ENCODE measurements at places on chromosomes 6 and 20.

GRCh38 chr20:15843777-15844176 is 729.5 kb downstream of the KIF16B start:
- DNase-seq, result no peak

DNA sequence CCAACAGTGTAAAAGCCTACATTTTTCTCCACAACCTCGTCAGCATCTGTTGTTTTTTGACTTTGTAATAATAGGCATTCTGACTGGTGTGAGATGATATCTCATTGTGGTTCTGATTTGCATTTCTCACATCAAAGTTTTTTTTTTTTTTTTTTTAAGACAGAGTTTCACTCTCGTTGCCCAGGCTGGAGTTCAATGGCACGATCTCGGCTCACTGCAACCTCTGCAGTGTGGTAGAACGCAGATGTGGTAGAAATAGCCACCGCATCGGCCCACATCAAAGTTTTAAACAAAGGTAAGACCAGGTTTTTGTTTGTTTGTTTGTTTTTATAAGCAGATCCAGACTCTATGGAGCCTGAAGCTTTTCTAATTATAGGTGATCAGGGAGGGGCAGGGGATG is 12.7 kb upstream of the PPP1R3G start:
- no peak for DNase-seq

DNA sequence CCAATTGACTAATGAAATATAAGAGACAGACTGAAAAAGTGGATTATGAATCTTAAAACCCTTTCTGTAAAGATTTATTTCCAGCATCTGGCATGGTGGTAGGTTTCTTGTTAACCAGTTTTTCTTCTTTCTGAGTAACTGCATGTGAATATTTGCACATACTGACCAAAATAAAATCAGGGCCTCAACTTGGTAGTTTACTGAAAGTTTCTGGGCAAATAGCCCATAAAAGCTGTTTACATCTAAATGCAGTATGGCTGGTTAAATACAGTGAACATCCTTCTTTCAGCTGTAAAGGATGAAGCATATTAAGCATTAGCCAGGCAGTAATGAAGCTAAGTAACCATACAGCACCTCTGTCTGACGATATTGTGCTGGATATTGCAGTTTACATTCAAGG is 83.6 kb upstream of the EYS start:
- DNase-seq, result no peak

DNA sequence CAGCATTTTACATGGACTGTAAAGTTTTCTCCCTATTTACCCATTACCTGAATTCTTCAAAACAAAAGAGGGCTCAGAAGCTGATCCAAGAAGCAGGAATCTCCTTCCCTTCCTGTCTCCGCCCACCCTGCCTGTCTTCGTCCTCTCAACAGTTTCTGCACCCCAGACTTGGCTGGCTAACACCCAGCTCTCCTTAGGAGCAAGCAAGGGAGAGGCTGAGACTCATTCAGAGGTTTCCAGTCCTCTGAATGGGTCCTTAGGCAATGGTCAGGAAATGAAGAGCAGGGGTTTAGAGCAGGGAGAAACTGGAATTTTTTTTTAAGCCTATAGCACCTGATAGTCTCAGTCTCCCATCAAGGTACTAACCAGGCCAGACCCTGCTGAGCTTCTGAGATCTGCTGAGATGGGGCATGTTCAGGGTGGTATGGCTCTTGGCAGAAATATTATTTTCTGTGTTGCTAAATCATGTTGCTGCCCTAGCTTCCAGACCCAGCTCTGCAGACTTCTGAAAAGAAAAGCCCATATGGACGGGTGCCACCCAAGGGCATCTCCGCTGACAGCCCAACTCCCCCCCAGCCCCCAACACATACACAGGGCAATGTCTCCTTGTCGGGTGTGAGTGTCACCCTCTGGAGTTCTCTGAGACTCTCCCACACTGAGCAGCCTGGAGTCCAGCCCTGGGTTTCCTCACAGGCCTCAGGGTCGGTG is 74.6 kb upstream of the CD93 start:
- no peak for DNase-seq

GRCh38 chr6:119676230-119676629 is 326.7 kb upstream of the MAN1A1 start:
- DNase-seq, result no peak

DNA sequence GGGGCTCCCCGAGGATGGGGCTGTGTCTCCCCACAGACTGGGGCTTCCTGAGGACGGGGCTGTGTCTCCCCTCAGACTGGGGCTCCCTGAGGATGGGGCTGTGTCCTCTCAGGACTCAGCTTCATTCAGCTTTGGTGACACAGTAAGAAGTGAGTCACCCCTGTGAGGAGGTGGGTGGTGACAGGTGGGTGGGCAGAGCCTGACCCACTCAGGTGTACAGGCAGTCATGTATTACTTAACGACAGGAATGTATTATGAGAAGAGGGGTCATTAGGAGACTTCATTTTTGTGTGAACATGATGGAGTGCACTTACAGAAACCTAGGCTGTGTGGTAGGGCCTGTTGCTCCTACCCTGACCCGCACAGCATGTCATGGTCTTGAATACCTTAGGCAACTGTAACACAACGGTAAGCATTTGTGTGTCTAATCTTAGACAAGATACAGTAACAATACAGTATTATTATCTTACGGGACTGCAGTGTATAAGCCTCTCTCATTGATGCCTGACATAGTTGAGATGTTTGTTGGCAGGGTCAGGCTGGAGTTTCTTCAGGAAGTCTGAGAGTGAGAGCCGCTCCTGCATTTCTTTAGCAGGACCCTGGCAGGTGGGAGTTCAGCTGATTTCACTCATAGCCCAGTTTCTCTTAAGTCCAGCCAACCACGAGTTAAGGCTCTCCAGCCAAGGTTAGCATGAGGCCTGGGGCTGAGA is 10.9 kb upstream of the PGC start:
- no peak for DNase-seq
